ENCODE measurements at places on chromosomes 16 and 17.
A peak's percentile ranks its signal among the peaks of the same experiment; 100 is the strongest.

DNA sequence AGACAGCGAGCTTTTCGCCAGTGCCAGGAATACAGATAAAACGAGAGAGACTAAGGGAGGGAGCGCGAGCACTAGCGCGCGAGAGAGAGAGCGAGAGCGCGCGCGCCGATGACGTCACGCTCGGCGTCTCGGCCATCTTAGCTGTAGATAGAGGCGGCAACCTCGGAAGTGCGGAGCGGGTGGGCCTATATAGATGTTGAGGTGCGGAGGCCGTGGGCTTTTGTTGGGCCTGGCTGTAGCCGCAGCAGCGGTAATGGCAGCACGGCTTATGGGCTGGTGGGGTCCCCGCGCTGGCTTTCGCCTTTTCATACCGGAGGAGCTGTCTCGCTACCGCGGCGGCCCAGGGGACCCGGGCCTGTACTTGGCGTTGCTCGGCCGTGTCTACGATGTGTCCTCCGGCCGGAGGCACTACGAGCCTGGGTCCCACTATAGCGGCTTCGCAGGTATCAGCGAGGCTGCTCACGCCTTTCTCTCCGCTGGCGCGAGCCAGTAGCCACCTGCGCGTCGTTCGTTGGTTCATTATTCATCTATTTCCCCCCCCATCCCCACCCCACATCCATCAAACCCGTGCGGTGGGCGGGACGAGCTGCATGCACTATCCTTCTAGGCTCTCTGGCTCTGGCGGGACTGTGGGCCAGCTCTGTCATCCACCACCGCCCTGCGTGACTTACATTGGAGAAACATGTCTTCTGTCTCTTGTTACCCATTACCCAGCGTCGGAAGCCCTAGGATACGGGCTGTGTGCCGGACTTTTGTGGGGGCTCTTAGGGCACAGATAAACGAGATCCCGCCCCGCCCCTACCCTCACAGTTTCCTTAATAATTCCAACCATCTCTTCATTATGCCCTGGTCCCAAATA, 795 bp downstream of the CYB5D2 start:
- peak; percentile 89 for DNase-seq

GRCh38 chr16:24972608-24973220, 42.5 kb downstream of the ARHGAP17 start:
- DNase-seq, result no peak

DNA sequence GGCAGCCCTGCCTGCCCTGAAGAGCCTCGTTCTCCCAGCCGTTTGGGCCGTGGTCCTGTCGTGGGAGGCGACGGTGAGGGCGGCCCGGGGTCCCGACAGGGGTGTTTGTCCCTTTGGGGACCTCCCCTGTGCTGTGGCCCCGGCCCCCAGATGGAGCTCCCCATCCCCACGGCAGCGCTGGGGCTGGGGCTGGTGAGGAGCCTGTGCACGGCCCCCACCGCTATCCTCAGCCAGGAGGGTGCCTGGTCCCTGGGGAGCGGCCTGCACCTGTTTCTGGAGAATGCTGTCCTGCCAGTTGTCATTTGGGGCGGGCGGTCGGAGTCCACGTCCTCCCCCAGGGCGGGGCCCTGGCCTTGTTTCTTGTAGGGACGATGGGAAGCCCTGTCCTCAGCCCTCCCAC, 6.6 kb downstream of the CAPN15 start:
- DNase-seq, result no peak

- peak; percentile 92 for DNase-seq
Observed at GRCh38 chr16:2474877-2475412, at the start of gene TBC1D24. Gene TBC1D24, plus strand, starts transcription at chr16:2475127. Its CDS starts 21,022 bp downstream, at chr16:2496149.
